HL-60 (cell line): ENCODE measurements at places on chromosomes 7 and 10.
A peak's percentile ranks its signal among the peaks of the same experiment; 100 is the strongest.

GRCh38 chr10:132066186-132066585 lies 440 bp downstream of the JAKMIP3 start:
- DNase-seq: no peak

- DNase-seq: peak; percentile 1
These were observed 197.3 kb downstream of the PRPF18 start for GRCh38 chr10:13784067-13784466.

- no peak for DNase-seq
These were observed 219.0 kb downstream of the GLRX3 start for GRCh38 chr10:130354976-130355795.

GRCh38 chr10:6535156-6535764 lies 44.8 kb downstream of the PRKCQ start:
- DNase-seq: no peak

- no peak for DNase-seq
These were observed 1140.7 kb upstream of the LRRN3 start for GRCh38 chr7:109950256-109950655.

GRCh38 chr7:78751253-78751652 lies 702.2 kb downstream of the MAGI2 start:
- no peak for DNase-seq

DNA sequence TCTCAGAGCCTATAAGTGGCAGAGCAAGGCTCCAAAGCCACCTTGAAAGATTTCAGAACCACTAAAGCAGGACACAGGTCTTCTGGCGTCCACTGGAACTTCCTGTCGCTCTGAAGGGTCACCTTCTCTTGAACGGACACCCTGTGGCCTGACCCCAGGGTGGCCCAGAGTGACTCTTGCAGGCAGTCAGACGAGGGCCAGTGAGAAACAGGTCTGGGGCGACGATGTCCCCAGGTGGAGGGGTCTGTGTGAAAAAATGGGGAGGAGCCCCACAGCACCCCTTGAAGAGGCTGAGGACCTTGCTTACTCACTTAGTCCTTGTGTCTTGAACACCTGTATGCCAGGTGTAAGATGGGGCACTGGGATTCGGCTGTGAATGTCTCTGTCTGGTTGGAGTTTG lies 946 bp upstream of the RASGEF1A start:
- DNase-seq: no peak

GRCh38 chr7:106792233-106792926 lies 72.7 kb upstream of the PIK3CG start:
- DNase-seq: no peak

GRCh38 chr7:19215412-19215811 lies 70.2 kb upstream of the FERD3L start:
- no peak for DNase-seq

- DNase-seq: no peak
These were observed 138.9 kb downstream of the TNS3 start for GRCh38 chr7:47443049-47443448.

GRCh38 chr10:132539894-132540293 lies 2.3 kb downstream of the INPP5A start:
- DNase-seq: no peak

DNA sequence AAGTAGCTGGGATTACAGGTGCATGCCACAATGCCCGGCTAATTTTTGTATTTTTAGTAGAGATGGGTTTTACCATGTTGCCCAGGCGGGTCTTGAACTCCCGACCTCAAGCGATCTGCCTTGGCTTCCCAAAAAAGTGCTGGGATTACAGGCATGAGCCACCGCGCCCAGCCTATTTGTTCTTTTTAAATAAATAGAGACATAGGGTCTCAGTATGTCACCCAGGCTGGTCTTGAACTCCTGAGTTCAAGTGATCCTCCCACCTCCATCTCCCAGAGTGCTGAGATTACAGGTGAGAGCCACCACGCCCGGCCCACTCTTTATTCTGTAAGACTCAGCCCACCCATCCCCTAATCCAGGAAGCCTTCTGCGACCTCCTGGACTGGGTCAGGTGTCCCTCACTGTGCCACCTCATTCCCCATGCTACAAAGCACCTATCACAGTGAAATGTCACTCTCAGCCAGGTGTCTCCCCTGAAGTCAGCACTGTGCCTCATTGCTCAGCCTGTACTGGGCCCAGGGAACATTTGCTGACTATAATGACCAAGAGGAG lies 2.8 kb downstream of the TMEM120A start:
- no peak for DNase-seq

GRCh38 chr7:149846436-149847046 lies 8.4 kb downstream of the ZNF862 start:
- DNase-seq: no peak

DNA sequence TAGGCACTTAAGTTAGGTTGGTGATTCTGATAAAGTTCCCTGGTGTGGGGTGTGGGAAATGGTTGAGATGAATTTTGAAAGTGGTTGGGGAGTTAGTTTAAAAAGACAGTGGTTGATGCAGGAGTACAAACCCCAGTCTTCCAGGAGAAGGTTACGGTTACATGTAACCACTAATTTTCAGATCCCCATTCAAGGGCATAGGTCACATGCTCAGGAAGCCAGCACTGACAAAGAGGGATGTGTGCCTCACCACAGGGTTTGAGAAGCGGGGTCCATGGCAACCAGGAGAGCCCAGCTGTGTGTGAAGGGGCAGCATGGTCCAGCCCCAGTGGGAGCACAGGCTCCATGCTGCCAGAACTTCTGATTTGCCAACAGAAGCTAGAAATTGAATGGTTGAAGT lies 144.2 kb downstream of the MDFIC start:
- DNase-seq: peak; percentile 50

DNA sequence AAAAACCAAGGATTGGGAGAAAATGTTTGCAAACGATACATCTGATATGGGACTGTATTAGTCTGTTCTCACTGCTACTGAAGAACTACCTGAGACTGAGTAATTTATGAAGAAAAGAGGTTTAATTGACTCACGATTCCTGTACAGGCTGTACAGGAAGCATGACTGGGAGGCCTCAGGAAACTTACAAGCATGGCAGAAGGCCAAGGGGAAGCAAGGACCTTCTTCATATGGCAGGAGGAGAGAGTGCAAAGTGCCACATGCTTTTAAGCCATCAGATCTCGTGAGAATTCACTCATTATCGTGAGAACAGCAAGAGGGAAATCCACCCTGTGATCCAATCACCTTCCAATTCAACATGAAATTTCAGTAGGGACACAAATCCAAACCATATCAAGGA lies 11.0 kb downstream of the ZNF713 start:
- DNase-seq: no peak

DNA sequence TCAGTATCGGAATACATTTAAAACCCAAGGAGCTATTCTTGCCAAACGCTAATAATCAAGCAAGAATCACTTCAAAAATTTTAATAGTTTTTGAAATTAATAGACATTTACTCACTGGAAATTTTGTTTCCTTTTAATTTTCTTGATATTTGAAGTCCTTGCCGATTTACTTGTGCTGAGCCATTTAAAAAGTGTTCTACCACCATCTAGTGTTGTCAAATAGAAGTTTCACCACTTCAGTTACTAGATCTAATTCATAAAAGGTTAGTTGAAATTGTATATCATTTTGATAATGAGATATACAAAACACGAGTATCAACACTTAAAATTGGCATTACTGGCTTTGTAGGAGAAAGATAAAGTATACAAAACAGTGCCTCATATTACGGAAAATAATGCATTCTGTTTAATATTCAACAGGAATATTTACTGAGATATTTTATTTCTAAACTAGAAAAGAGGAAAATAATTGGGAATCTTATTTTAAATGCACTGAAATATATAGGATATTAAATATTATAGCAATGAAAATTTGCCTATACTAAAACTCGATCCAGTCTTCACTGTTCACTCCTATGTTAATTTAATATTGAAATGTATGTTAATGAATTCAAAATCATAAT lies 664.8 kb upstream of the SEMA3D start:
- no peak for DNase-seq

DNA sequence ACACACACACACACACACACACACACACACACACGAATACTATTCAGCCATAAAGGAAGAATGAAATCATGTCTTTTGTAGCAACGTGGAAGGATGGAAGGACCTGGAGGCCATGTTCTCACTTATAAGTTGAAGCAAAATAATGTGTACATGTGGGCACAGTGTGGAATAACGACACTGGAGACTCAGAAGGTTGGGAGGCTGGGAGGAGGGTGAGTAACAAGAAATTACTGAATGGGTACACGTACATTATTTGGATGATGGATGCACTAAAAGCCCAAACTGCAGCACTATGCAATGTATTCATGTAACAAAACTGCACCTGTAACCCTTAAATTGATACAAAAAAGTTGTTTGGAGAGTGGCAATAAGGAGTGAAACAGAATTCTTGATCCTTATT lies 32.1 kb downstream of the KMT2C start:
- DNase-seq: peak; percentile 3

GRCh38 chr10:114179148-114179547 lies at the start of gene TDRD1:
Gene TDRD1, plus strand, starts transcription at chr10:114179353. Its CDS starts 8,479 bp downstream, at chr10:114187832.
- no peak for DNase-seq

DNA sequence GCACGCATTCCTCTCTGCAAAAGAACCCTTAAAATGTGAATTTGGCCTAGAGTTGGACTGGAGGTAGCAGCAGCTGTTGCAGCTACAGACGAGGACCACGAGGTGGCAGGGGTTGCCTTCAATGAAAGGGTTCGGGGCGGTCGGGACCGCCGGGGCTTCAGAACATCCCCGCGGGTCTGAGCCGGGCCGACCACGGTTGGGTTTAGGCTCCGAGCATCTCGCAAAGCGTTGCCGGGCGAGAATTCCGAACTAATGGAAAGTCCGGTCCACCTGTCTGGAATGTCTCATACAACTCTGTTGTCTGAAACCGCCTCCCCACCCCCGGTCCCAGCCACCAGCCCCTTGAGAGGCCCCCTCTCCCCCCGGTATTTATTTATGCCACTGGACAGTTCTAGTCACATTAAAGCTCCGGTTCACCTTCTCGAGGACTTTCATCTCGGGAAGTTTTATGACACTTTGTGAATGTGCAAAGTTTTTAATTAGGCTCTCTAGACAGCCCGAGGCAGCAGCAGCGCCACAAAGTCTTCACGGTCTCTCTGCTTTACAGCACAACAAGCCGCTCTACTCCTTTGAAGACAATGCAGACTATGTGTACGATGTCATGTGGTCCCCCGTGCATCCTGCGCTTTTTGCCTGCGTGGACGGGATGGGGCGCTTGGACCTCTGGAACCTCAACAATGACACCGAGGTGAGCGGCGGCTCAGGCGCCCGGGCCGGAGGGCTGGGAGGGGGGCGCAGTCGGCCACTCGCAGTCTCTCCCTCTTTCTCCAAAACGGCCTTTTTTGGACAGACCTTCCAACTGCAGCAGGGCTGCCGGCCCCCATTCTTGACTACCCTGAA lies 246.2 kb downstream of the SLC25A13 start:
- peak; percentile 21 for DNase-seq

- DNase-seq: no peak
These were observed 42.5 kb upstream of the TMEM213 start for GRCh38 chr7:138755331-138755747.

DNA sequence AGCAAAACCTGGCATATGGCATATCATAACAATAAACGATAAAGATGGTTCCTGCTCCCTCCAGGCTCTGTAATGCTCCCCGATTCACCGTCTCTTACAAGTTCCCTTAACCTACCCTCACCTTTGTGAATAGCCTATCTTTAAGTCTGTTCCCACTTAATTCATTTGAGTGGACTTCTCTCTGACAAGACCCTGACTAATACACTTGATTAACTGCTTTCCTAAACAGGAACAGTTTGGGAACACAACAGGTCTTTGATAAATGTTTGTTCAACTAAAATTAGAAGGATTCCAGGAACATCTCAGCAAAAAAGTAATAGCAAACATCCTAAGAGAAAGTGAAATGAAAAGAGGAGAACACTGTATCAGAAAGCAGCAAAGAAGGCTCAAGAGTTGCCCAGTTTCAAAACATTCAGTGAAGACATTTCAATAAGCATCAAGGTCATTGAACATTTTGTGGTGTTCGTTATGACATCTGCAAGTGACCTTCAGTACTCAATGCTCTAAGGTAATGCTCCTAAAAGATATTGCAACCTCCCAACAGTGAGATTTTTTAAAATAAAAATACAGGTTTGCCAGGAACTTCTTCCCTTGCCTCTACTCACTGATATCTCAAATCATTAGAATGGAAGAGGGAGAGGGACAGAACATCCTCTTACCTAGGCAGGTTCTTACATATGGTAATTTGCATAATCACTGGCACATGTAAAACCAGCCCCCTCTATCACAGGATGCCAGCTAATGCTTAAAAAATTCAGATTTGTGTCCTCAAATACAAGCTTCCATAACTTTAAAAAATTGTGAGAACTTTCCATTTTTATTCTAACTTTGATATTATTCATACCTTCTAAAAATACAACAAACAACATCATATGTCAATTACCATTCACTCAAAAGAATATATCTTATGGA lies 11.4 kb upstream of the ARHGAP12 start:
- DNase-seq: no peak

DNA sequence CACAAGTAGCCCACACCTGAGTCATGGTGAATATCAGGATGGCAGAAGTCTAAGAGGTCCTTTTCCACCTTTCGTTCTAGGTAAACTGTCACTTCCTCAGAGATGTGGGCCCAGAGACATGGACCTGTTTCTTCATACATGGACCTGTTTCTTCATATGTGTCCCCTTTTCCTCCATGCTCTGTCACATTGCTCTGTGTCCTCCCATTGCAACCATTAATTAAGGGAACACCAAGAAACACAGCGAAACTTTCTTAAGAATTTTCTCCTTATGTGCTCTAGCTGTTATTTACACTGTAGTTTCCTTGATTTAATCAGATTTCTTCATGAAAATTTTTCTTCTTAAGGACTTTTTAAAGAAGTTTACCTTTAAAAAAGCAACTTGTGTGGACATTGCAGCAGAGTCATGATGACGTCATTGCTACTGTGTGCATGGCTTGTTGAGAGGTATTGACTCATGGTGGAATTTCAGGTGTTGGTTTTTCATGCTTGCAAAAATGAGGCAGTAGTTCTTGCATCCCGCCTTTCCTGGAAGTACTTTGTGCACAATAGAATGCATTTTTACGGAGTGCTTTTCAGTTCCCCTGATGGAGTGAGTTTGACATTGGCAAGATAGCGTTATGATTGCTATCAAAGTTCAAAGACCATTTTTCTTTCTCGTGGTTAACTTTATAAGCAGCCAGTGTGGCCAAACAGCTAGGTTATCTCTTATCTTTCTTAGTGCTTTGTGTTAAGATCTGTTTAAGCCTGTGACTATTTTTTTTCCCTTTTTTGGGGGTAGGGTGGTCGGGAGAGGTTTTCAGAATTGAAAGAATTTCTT lies 37.7 kb downstream of the CFAP58 start:
- no peak for DNase-seq

DNA sequence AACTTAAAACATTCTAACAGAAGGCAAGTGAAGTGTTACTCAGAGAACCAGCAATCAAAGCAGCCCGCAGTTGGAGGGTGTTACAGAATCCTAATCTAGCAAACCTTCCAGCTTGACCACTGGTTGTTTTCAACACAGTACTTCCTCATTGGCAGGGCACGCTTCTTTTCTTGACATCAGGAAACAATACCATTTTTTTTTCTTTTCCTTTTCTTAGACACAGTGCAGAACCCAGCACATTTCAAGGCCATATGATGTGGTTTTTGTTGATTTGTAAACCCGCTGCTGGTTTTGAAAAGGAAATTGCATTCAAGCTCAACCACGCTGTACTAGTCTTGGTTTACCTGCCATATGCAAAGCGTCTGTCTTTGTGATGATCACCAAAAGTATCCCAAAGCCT lies 33.4 kb downstream of the RHOBTB1 start:
- DNase-seq: no peak

- DNase-seq: no peak
These were observed 14.0 kb upstream of the RALA start for GRCh38 chr7:39609113-39609934.

- DNase-seq: no peak
These were observed 83.5 kb downstream of the RABGEF1 start for GRCh38 chr7:66824041-66824440.
